ENCODE measurements at places on chromosomes 7 and 10.

- DNase-seq: no peak
Measured at GRCh38 chr7:106372595-106373318, 88.0 kb upstream of the NAMPT start.

- DNase-seq: no peak
Measured at GRCh38 chr7:3893789-3894153, 592.7 kb downstream of the SDK1 start.

GRCh38 chr7:112108981-112109380 is 97.2 kb downstream of the DOCK4 start:
- DNase-seq: no peak

DNA sequence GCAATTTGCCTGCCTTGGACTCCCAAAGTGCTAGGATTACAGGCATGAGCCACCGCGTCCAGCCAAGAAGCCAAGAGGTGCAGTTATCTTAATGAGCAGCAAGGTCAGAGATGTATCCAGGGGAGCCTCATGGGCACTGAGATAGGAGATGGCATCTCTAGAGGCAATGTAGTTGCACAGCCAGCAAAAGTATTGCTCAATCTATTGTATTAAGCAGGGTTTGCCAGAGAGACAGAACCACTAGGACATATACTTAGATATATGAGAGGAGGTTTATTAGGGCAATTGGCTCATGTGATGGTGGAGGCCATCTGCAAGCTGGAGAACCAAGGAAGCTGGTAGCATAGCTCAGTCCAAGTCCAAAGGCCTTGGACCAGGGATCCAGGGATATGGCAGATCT is 16.3 kb upstream of the VPS26A start:
- DNase-seq: no peak

DNA sequence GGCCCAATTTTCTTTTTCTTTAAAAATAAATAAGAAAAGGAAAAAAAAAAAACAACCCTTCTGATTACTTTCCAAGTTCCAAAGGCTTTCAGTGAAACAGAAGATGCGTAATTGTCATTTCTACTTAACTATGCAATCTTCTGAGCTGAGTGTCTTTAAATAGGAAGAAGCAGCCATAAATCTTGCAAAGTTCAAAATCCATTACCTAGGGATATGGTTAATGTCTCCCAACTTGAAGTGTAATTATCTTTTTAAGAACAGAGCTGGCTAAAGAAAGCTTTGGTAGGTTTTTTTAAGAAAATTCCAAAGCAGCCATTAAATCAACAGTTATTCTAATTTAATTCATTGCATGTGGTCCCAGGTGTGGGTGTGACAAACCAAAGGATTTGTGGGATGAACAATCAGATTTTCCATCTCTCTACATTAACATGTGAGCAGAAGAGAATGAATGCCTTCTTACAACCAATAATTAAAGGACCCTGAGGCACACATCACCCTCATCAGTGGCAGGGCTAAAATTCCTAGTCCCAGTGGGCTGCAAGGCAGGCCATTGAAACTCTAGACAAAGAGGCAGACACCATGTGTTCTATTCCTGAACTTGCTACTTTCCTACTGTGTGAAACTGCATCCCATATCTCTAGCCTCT is 419.2 kb downstream of the REEP3 start:
- no peak for DNase-seq

GRCh38 chr10:110843031-110843430 is 28.7 kb upstream of the PDCD4 start:
- DNase-seq: no peak

- DNase-seq: no peak
Measured at GRCh38 chr10:128022261-128023196, 103.7 kb downstream of the MKI67 start.

GRCh38 chr7:4842319-4843064 is 19.3 kb downstream of the PAPOLB start:
- no peak for DNase-seq

DNA sequence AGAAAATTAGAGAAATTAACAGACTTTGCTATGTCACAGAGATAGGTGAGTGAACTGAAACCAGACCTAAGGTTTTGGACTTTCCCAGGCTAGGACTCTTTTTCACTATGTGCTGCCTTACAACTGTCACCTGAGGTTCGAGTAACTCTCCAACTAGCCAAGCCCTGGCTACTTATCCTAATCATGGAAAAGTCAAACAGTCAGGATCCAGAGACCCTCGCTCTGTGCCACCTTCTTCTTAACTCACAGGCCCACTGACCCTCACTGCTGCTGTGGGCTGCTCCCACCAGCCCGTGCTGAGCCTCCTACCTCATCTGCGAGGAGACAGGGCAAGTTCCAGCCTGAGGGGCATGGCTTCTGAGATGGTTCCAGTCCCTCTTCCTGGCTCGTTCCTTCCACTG is 211.4 kb upstream of the KLF14 start:
- DNase-seq: no peak

GRCh38 chr10:76047521-76047920 is 616.1 kb downstream of the LRMDA start:
- no peak for DNase-seq

DNA sequence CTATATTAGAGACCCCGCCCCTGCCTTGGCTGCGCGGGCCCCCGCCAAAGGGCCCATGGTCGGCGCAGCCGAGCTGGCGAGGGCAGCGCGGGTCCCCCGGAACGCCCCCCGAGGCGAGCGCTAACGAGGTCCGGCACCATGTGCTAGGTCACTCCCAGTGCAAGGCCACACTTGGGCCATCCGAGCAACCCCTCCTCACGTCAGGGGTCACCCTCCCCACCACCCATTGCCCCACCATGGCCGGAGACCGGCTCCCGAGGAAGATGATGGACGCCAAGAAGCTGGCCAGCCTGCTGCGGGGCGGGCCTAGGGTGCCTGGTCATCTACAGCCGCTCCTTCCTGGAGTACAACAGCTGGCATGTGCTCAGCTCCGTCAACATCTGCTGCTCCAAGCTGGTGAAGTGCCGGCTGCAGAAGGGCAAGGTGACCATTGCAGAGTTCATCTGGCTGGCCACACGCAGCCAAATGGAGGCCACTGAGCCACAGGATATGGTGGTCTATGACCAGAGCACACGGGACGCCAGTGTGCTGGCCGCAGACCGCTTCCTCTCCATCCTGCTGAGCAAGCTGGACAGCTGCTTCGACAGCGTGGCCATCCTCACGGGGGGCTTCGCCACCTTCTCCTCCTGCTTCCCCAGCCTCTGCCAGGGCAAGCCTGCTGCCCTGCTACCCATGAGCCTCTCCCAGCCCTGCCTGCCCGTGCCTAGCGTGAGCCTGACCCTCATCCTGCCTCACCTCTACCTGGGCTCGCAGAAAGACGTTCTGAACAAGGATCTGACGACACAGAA is 12.4 kb upstream of the SEC24C start:
- DNase-seq: no peak

- no peak for DNase-seq
Measured at GRCh38 chr10:102779680-102780526, 36.2 kb downstream of the WBP1L start.

- DNase-seq: no peak
Measured at GRCh38 chr10:108597031-108597430, 1326.3 kb downstream of the XPNPEP1 start.

GRCh38 chr7:80659120-80660055 is 20.9 kb downstream of the CD36 start:
- no peak for DNase-seq

DNA sequence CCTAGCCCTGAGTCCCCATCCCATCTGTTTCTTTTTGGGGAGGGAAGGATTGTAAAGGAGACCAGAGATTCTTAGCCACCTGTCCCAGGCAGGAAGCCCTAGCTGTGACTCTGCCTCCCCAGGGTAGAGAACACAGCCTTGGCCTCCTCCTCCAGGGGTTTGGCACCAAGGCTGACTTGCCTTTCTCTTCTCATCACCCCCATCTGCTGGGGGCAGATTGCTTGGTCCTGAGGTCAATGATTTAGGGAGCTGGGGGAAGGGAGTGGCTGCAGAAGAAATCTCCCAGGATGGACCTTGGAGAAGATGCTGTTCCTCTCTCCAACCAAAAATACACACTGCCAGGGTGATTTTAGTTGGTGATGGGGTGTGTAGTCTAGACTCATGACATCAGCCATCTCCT is 2.6 kb upstream of the MNX1 start:
- DNase-seq: no peak

GRCh38 chr10:64010711-64011110 is 489.5 kb downstream of the REEP3 start:
- no peak for DNase-seq

GRCh38 chr10:3790272-3790671 is 5.3 kb upstream of the KLF6 start:
- DNase-seq: no peak

DNA sequence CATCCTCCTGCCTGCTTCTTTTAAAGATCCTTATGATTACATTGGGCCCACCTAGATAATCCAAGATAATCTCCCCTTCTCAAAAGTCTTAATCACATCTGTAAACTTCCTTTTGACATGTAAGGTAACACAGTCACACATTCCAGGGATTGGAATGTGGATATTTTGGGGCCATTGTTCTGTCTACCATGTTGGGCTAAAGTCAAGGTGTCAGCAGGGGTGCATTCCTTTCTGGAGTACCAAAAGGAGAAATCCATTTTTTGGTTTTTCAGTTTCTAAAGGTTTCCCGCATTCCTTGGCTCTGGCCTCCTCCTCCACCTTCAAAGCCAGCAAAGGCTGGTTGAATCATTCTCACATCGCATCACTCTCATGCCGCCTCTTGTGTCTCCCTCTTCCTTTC is 197.6 kb upstream of the NFE2L3 start:
- no peak for DNase-seq

- no peak for DNase-seq
Measured at GRCh38 chr10:71351087-71351486, 32.0 kb downstream of the SLC29A3 start.

DNA sequence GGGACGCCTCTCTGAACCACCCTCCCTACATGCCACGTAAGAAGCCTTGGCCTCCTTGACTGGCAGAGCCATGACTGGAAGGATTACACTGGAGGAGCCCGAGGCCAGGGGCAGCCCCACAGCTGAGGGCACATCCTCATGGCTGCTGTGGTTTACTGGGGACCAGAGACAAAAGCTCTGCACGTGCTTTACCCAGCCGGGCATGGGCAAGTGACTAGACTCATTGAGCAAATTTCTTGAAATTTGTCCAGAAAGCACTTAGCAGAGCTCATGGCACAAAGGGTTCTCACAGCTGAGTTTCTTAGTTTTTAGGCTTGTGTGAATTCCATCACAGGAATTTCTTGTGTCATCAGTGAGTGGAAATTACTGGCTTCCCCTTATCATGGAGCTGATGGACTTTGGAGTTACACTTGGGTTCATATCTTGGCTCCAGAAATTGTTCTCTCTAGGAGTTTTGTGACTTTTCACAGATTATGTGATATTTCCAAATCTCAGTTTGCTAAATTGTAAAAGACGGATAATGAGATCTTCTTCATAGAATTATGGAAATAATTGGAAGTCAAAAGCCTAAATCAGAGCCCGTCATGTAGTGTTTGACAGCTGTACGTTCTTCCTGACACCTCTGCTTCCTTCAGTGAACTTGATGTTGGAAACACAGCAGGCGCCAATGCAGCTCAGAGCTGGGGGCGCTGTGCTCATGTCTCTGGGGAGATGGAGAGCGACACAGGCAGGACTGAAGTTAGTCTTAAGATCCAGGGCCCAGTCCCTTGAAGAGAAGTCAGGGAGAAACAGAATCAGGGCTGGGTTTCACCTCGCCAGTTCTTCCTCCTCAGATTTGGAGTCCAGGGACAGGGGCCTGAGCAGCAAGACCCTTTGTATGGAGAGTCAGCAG is 47.7 kb upstream of the MGAM2 start:
- no peak for DNase-seq

- no peak for DNase-seq
Measured at GRCh38 chr10:128553755-128554154, 427.5 kb upstream of the MKI67 start.

- no peak for DNase-seq
Measured at GRCh38 chr7:47552621-47553020, 29.3 kb downstream of the TNS3 start.

GRCh38 chr10:116826803-116827202 is 22.5 kb upstream of the ENO4 start:
- DNase-seq: no peak

- DNase-seq: no peak
Measured at GRCh38 chr7:156238366-156239133, 402.0 kb upstream of the RNF32 start.

- no peak for DNase-seq
Measured at GRCh38 chr7:35831208-35831607, 30.4 kb downstream of the SEPTIN7 start.

- no peak for DNase-seq
Measured at GRCh38 chr7:151704960-151705635, 171.8 kb downstream of the PRKAG2 start.

DNA sequence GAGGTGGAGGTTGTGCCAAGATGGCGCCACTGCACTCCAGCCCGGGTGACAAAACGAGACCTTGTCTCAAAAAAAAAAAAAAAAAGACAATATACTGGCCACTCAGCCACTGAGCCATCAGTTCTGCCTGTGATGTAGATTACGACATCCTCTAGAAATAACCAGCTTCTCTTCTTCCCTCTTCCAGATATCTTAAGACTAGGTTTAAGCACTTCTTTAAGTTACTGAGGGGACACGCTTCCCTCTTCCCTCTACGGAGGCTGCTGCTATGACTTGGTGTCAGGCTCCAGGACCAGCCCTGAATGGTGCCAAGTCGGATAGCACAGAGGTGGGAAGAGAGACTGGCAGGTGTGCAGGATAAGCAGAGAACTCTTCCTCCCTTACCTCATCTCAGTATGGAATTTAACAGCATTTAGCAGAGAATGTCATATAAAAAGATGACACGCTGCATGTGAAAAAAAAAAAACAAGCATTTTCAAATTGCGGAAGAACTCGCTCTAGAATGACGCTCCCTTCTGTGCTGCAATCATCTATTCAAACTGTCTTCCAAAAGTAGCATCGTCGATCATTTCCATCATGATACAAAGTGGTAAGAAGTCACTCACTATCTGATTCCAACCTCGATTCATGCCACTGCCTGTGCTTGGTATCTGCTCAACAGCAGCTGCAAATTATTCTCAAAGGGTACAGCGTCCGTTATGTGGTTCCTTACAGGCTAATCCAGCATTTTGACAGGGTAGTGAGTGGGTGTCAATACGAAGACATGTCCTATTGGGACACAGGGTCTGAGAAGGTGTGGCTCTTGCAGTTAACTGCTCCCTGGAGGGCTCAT is 13.8 kb downstream of the DAGLB start:
- DNase-seq: no peak

DNA sequence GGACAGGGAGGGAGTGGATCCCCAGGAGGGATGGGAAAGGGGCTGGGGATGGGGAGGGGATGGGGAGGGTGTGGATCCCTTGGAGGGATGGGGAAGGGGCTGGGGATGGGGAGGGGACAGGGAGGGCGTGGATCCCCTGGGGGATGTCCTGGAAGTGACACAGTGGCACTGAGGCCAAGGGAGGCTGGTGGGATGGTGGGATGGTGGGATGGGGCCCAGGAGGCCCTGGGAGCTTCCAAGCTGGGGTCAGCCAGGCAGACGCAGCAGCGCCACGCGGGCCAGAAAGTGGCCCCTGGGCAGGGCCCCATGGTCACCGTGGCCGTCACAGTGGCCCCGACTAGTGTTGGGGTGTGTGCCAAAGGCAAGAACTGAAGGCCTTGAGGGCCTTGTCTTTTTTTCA is 67.8 kb downstream of the INPP5A start:
- DNase-seq: no peak

GRCh38 chr7:90965211-90965610 is 299.0 kb upstream of the FZD1 start:
- DNase-seq: no peak

- no peak for DNase-seq
Measured at GRCh38 chr7:67018940-67019339, 22.3 kb downstream of the TYW1 start.
